ENCODE measurements at places on chromosomes 3 and 15. TPM values are rescaled to one million over a fixed set of nuclear protein-coding genes. Genes with fewer than 3 reads are reported as not detected.

FBXL22 gene
- 0.28 TPM for total RNA-seq

GNAT1 gene
- total RNA-seq: not detected

CAMKV gene
- not detected for total RNA-seq

GRCh38 chr3:133896002-133896761, 500 bp upstream of the RAB6B start:
- no peak for DNase-seq

DNA sequence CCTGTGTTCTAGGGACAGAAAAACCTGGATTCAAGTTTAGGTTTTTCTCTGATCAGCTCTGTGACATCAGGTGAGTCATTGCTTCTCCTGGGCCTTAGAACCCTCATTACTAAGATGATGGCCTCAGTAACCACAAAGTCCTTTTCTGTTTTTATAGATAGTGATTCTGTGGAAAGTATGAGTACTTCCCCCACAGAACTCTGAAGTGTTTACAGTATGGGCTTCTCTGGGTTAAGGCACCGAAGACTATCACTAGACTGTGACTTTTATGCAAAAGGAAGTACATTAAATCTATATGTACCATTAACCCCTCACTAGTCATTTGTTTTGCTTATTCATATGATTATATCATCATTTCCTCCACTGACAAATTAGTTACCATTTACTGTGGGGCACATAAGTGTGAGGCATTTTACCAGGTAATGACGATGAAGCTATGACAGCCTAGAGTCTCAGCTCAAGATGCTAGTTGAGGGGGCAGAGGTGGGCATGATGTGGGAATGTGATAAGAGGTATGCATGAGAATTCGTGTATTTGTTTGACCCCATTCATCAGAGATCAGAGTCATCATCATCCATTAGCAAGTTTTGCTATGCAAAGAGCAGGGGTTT, 15.0 kb upstream of the RORA start:
- no peak for DNase-seq

PRKCD gene
- 24.8 TPM for total RNA-seq

GRCh38 chr3:184822654-184823053, 10.7 kb downstream of the VPS8 start:
- DNase-seq: no peak

- no peak for DNase-seq
These were observed 261.4 kb downstream of the RORA start for GRCh38 chr15:60967728-60968127.

PLOD2 gene
- 1.1 TPM for total RNA-seq

DNA sequence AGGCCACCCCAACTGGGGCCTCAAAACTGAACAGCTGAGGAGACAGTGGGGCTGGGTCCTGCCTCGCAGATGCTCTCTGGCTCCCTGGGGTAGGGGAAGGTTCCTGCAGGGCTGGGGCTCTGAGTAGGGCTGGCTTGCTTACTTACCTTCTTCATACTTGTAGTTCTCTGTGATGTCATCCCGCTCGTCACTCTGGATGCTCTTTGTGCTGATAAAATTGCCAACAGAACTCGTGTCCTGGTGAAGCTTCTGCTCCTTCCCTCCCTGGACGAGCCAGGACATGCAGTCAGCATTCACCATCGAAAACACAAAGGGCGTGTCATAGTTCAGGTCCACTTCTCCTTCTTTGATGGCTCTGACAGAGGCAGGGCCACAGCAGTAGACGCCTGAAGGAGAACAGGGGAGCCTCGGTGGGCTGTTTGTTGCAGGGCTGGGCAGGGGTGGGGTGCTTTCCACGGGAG, 17.9 kb upstream of the EPB42 start:
- DNase-seq: no peak

CELF6 gene
- total RNA-seq: 0.18 TPM

DNA sequence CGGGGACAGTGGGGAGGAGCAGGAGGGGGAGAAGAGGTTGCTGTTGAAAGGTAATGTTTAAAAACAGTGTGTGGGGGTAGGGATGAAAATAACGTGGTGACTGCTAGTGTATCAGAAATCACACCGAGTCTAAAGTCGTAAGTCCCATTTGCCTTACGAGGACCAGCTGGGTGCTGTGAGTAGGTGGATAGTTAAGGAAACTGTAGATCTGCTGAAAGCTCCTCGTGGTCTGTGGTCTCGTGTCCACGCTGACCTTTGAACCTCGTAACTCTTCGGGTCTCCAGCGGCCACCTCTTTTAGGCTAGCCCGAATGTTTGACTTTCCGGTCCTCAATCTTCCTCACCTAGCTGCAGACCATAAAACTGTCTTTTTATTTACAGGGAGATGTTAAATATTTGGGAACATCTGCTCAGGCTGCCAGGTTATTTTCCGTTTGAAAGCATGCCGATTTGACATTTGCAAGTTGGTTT, 29.3 kb upstream of the ST3GAL6 start:
- DNase-seq: no peak

SAMD7 gene
- not detected for total RNA-seq

DNA sequence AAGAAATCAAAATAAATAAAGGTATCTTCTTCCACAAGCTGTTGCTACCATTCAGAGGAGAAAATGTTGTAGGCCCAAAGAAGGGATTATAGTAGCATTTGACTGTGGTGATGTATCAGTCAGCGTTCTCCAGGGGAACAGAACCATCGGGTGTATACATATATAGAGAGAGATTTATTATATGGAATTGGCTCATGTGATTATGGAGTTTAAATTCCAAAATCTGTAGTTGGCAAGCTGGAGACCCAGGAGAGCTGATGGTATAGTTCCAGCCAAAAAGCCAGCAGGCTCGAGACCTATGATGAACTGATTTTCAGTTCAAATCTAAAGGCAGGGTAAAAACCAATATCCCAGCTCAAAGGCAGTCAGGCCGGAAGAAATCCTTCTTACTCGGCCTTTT, 7.4 kb upstream of the SPG21 start:
- no peak for DNase-seq

DNA sequence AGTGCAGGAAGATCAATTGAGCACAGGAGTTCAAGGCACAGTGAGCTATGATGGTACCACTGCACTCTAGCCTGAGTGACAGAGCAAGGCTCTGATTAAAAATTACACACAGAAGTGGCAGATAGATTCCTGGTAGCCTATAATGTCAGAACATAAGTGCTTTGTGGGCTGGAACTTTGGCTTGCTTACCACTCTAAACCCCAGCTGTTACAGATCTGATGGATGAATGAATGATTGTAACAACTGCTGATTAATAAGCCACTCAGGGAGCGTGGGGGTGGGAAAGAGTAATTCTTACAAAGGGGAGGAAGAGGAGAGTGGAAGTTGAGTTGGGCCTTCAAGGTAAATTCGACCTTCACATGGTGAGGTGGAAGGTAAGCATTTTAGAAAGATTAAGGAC, 40.9 kb upstream of the PTPN23 start:
- no peak for DNase-seq

ZPLD1 gene
- total RNA-seq: not detected

DNA sequence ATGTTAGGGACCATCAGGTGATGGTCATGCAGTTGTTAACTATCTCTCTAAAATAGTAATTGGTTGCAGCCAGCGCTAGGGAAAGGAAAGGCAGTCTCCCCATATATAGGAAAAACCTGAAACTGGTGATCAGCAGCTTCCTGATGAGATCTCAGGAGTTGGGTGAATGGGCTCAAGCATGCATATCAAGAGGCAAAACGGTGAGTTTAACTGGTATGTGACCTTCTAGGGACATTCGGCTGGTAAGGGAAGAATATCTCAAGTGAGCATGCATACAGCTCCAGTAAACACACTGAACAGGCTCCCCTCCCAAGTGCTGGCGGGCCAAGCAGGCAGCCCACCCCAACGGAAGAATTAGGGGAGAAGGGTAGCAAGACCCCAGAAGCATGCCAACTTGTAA, 49.3 kb upstream of the ROBO2 start:
- DNase-seq: no peak

Data from activated CD4-positive, alpha-beta memory T cell treated with anti-CD3 and anti-CD28 coated beads, Interleukin-2, amount 10 ng/mL, durations not matched to agents 7 days and 5 days (primary cell).